ENCODE measurements at places on chromosomes 5 and 9. TPM values are rescaled to one million over a fixed set of nuclear protein-coding genes. Genes with fewer than 3 reads are reported as not detected.

The PCDHGA11 gene
- total RNA-seq = not detected

- no peak overlapping the region for H3K27ac ChIP-seq
- H3K27me3 ChIP-seq = peaks cover 3% of the 10 kb centered on the region
These were observed 23.9 kb upstream of the FANCC start for GRCh38 chr9:95341293-95341962.

DNA sequence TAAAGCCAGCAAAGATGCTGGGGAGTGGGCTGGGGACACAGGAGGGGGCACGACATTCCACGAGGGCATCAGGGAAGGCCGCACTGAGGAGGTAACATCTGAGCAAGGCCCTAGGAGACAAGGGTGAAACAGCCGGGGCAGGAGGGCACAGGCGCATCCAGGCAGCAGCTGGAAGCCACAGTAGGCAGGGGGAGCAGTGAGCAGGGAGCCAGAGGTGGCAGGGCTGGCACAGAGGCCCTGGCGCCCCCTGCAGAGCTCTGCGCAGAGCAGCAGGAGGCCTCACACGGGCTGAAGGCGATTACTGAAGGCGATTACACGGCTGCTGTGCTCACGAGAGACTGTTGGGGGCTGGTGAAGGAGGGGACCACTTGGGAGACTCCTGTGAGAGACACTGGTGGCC, 15.4 kb downstream of the LMAN2 start:
- peaks cover 20% of the 10 kb centered on the region for H3K4me1 ChIP-seq
- H3K4me3 ChIP-seq = no peak overlapping the region
- DNase-seq = peak; percentile 45
- peak overlapping the region; percentile 68 for H3K27ac ChIP-seq
- H3K36me3 ChIP-seq = peaks cover 59% of the 10 kb centered on the region

DNA sequence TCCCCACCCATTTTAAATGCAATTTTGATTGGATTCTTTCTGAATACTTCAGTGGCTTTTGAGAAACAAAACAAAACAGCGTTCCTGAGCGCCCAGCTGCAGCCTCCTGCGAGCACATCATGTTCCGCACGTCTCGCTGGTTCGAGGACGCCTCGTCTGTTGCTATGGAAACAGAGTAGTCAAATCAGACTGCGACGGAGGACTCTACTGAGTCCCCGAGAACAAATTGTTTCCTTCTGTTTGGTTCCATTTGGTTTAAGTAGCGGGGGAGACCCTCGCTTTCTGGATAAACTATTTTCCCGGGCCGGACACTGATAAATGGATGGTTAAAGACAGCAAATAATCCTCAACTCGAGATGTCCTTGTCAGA, 69.0 kb downstream of the SLC28A3 start:
- H3K4me1 ChIP-seq = peaks cover 14% of the 10 kb centered on the region
- H3K27ac ChIP-seq = peak overlapping the region; percentile 70

- DNase-seq = no peak
- no peaks in the 10 kb centered on the region for H3K4me1 ChIP-seq
- no peak overlapping the region for H3K4me3 ChIP-seq
- no peaks in the 10 kb centered on the region for H3K36me3 ChIP-seq
- H3K27me3 ChIP-seq = no peaks in the 10 kb centered on the region
- no peak overlapping the region for H3K27ac ChIP-seq
These were observed 37.8 kb upstream of the TMEM250 start for GRCh38 chr9:136156209-136157120.

The GRM6 gene
- not detected for total RNA-seq

Data from activated CD4-positive, alpha-beta T cell treated with anti-CD3 and anti-CD28 coated beads, Interleukin-2, amount 10 ng/mL, durations not matched to agents 7 days and 5 days (primary cell).